GM23338 (cell line): ENCODE measurements at places on chromosomes 12 and 14.

DNA sequence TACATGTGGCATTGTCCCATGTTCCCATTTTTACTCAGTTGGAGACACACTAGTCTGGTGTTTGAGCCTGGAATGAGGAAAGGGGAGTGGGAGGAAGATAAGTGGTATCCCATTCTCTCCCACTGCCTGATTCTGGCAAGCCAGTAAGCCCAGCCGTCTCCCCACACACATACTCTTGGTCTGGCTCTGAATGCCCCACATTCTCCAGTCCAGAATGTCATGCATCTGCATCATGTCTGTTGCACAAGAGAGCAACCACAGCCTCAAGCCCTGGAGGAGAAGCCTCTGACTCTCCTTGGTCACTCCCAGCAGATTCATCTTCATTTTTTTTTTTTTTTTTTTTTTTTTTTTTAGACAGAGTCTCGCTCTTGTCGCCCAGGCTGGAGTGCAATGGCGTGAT, 48.0 kb downstream of the DRAM1 start:
- no peak overlapping the region for H3K4me3 ChIP-seq
- H3K36me3 ChIP-seq: no peaks in the 10 kb centered on the region
- no peak for DNase-seq
- H3K4me1 ChIP-seq: no peaks in the 10 kb centered on the region
- no peak overlapping the region for H3K27ac ChIP-seq
- no peaks in the 10 kb centered on the region for H3K27me3 ChIP-seq

DNA sequence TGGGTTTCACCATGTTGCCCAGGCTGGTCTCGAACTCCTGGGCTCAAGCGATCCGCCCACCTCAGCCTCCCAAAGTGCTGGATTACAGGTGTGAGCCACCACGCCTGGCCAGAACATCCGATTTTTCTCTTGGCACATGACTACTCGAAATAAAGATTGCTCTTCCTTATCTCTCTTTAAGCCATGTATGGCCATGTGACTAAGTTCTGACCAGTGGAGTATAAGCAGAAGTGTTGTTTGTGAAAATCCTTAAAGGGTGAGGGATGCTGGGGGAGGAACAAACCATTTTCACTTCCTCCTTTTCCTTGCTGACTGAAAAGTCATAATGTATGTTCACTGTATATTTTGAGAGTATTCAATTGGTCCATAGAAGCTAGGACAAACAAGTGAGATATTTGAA, 50.7 kb upstream of the ATF7IP start:
- no peaks in the 10 kb centered on the region for H3K27me3 ChIP-seq
- no peaks in the 10 kb centered on the region for H3K36me3 ChIP-seq
- H3K4me1 ChIP-seq: no peaks in the 10 kb centered on the region
- DNase-seq: no peak
- no peak overlapping the region for H3K27ac ChIP-seq
- no peak overlapping the region for H3K4me3 ChIP-seq

DNA sequence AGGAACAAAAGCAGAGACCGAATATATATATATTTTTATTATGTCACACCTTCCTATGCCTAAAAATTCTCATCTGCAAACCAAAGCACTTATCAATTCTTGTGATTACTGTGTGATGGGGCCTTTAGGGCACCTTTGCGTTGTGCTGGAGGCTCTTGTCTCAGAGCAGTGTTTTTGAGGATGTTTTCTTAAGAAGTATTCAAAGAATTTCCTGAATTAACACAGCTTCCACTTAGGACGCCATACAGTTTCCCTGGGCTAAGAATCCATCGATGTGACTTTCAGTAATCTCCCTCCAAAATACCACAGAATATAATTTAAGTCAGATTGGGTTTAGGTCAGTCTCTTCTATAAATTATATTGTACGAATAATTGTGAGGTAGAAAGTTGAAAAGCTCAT, 22.0 kb upstream of the HIF1A start:
- H3K27ac ChIP-seq: peak overlapping the region; percentile 53
- no peaks in the 10 kb centered on the region for H3K27me3 ChIP-seq
- H3K4me1 ChIP-seq: peaks cover 23% of the 10 kb centered on the region

DNA sequence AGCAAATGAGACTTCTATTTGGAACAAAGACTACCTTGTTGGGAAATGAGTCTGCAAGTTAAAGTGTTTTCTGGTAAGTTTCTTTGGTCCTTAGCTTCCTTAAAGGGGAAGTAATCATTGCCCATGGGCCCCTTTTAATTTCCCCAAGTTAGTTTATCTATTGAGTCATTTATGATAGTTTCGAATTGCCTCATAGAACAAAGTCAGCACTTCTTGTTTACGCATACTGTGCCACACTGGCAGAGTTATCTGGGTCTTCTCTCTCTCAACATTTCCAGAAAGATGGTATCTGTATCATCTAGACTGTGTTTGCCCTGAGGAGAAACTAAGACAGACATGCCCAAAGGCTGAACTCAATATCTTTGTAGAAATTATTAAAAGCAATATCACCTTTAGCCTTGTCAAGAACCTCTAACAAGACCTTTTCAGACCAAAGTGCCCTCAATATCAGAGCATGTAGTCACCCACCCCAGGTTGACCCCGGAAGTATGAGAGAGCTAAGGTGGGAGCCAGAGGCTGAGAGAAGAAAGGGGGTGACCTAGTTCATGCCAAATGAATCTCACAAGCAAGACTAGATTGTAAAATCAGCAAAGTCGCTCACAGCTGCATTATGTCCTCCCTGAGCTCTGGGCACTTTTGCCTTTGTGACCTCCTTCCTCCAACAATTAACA, 40.0 kb downstream of the GPR65 start:
- H3K4me3 ChIP-seq: no peak overlapping the region
- no peak for DNase-seq
- H3K27ac ChIP-seq: no peak overlapping the region
- no peaks in the 10 kb centered on the region for H3K27me3 ChIP-seq
- no peaks in the 10 kb centered on the region for H3K36me3 ChIP-seq

DNA sequence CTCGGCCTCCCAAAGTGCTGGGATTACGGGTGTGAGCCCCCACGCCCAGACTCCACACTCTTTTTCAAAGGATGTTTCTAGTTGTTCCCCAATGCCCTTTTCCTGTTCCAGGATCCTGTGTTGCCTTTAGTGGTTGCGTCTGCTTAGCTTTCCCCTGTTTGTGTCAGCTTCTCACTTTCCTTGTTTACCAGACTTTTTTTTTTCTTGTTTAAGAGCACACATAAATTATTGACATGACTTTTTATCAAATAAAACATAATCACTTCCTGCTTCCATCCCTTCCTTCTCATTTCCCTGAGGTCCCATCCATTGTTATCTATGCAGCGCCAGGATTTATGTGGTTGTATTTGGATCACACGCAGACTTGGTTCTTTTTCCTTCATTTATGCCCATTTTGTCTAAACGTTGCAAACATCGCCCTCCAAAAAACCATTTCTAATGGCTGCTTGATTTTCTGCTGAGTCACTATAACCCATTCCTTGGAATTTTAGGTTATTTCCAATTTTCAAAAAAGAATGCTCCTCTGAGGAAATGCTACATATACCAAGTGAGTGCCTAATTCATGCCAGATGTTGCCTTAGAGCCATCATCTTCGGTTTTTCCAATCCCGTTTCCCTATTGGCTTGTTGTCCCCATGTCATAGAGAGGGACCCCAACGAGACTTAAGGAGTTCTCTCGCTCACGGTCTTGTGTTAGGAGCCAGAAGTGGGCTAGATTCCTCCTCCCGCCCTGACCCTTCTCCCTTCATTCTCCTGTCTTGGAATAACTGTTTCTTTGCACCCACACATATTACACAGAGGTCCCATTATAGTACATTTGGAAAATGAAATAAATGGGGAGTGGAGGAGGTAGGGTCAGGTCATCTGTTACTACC, 13.5 kb upstream of the CYP46A1 start:
- no peaks in the 10 kb centered on the region for H3K36me3 ChIP-seq
- peaks cover 31% of the 10 kb centered on the region for H3K4me1 ChIP-seq
- no peak overlapping the region for H3K4me3 ChIP-seq
- H3K27ac ChIP-seq: no peak overlapping the region

DNA sequence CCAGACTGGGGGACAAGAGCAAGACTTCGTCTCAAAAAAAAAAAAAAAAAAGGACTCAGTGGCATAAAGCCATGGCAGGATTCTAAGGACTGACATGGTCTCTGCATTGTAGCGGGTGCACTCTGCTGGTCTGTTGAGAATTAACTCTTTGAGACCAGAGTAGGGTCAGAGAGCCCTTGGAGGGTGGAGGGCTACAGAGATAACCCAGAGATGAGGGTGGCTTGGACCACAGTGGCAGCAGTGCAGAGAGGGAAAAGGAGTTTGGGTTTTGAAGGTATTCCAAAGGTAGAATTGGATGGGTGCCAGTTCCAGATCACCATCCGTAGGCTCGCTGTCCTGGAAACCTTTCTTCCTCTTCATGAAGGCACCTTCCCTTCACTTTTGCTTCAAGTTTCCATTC, 14.3 kb upstream of the DYNC1H1 start:
- peaks cover 5% of the 10 kb centered on the region for H3K4me1 ChIP-seq
- no peak overlapping the region for H3K4me3 ChIP-seq
- no peak for DNase-seq
- H3K27ac ChIP-seq: no peak overlapping the region
- peaks cover 18% of the 10 kb centered on the region for H3K27me3 ChIP-seq

- H3K36me3 ChIP-seq: no peaks in the 10 kb centered on the region; the same call in 1 of the 2 replicates
- no peaks in the 10 kb centered on the region for H3K4me1 ChIP-seq
- no peak overlapping the region for H3K27ac ChIP-seq
- DNase-seq: no peak
Measured at GRCh38 chr14:98578204-98578603, 693.8 kb downstream of the BCL11B start.

- no peak overlapping the region for H3K27ac ChIP-seq
- no peak overlapping the region for H3K4me3 ChIP-seq
- DNase-seq: no peak
- no peaks in the 10 kb centered on the region; the same call in 1 of the 2 replicates for H3K36me3 ChIP-seq
Measured at GRCh38 chr12:126019385-126019784, 954.1 kb downstream of the AACS start.
